ENCODE measurements at places on chromosomes 13 and 19.

DNA sequence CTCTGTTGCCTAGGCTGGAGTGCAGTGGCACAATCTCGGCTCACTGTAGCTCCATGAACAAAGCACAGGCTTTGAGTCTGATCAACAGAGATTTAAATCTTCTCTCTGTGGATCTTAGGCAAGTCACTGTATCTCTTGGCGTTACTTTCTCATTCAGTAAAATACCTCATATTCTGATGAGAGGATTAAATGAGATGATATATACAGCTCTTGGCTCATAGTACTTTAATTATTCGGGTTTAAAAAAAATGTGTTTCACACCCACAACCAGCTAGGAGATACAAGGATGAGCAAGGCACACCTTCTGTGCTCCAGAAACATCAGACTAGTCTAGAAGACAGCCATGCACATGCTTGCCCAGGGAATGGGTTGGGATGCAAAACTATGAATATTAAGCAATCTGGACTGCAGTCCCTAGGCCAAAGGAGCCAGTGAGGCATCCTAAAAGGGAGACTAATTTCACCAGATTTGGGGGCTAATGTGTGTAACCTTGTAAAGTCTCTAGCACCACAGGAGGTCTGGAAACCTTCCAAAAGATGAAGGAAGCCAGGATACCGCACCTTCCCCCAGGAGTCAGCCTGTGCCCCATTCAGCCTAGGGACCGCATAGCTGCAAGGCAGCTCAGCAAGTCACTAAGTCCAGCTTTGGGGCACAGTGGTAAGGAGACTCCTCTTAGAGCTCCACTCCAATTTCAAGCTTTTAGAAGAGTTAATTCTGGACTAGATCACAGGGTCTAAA, 2.5 kb downstream of the VPS36 start:
- H3K4me1 ChIP-seq, result peaks cover 29% of the 10 kb centered on the region
- no peak overlapping the region for H3K27ac ChIP-seq
- H3K27me3 ChIP-seq, result no peaks in the 10 kb centered on the region
- no peak overlapping the region for H3K4me3 ChIP-seq
- no peak for DNase-seq

GRCh38 chr13:76904507-76904906, 18.3 kb upstream of the KCTD12 start:
- H3K27me3 ChIP-seq, result peaks cover 13% of the 10 kb centered on the region
- H3K36me3 ChIP-seq, result no peaks in the 10 kb centered on the region
- H3K4me3 ChIP-seq, result no peak overlapping the region
- no peak for DNase-seq
- no peak overlapping the region for H3K27ac ChIP-seq

- no peaks in the 10 kb centered on the region for H3K4me1 ChIP-seq
- DNase-seq, result no peak
- no peak overlapping the region for H3K4me3 ChIP-seq
Observed at GRCh38 chr13:111623208-111623607, 302.8 kb downstream of the TEX29 start.

DNA sequence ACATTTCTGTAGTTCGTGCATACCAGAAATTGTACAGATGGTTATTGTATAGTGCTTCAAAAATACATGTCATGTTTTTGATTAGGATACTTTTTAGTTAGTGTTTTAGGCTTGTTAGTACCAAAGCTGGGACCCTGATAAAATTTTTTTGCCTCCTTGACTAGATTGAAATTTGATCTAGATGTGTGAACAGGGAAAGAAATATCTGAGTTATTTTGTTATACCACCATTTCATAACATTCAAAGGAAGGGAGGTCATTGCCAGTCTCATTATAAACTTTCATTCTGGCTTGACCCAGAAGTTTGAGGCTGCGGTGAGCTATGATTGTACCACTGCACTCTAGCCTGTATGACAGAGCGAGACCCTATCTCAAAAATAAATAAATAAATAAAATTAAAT, 9.0 kb downstream of the LMO7 start:
- H3K36me3 ChIP-seq, result no peaks in the 10 kb centered on the region
- no peak overlapping the region for H3K27ac ChIP-seq
- H3K4me3 ChIP-seq, result no peak overlapping the region
- no peak for DNase-seq
- peaks cover 3% of the 10 kb centered on the region for H3K4me1 ChIP-seq

DNA sequence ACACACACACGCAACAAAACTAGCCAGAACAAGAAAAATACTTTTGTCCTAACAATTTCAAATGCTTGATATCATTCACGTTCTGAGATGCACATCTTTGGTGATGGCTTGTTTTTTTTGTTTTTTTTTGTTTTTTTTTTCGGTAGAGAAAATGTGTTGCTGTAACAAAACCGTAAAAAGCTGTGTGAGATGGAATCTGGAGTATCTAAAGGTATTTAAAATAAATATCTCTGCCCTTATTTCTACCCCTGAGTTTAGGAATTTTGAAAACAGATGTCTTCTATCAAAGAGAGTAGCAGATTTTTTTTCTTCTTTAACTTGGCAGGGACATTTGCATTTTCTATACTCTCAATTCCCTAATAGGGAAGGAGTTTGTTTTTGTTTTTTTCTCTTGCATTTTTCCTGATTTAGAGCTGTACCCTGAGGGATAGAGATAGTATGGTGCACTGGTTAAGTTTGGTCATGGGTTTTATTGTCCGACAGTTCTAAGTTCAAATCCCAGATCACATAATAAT, 446.6 kb downstream of the KLF5 start:
- no peaks in the 10 kb centered on the region for H3K27me3 ChIP-seq
- no peak for DNase-seq
- no peak overlapping the region for H3K4me3 ChIP-seq
